ENCODE measurements at places on chromosomes 5 and 9.

DNA sequence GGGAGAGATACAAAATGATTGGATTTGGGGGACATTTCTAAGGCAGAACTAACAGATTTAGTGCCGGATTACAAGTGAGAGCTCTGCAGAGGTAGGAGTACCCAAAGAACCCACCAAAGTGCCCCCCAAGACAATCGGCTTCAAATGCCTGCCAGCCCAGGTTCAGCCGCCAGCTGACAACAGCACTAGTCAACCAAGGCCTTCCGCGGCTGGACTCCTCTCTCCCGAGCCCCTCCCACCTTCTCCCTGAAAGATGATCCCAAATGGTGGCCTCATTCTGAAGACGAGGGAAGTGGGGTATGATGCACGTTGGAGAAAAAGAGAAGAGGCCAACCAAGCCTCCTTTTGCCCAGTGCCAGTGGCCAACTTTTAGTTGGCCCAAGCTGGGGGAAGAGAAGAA is 210.4 kb upstream of the SLC30A5 start:
- DNase-seq, result no peak

GRCh38 chr5:56565644-56566043 is 249.7 kb upstream of the MAP3K1 start:
- no peak for DNase-seq

DNA sequence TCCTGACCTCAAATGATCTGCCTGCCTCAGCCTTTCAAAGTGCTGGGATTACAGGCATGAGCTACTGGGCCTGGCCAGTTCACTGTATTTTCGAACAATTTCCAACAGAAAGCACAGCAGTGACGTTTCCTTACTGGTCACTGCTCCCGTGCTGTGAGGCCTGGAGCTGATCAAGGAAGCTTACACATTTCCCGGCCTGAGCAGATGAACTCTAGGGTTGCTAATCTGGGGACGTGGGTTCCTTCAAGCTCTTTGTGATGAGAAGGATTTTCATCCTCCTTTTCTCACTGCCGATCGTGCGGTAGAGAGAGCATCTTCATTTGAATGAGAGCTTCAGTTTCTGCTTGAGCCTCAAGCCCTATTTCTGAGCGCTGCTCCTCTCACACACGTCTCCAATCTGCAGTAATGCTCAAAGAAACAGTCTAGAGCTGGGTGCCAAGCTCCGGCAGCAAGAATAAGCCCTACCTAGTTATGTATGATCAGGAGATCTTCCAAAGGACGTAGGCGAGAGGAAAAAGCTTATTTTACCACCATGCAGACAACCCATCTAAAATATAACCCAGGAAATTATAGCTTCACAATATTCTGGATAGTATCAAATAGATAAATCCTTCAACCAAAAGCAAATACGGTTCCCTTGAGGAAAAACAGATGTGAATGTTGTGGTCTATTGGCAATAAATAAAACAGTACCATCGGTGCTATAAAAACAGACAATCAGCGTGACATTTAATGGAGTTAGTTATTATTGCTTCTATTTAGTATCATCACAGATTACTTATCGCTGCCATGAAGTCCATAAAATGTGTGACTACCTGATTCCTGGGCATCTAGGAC is 7.3 kb upstream of the SPATA24 start:
- DNase-seq, result no peak

GRCh38 chr5:6713274-6714225 is at the start of gene TENT4A:
TSS of gene TENT4A (plus strand) at chr5:6713432. CDS start at chr5:6713984, 552 bp downstream.
- no peak for DNase-seq

DNA sequence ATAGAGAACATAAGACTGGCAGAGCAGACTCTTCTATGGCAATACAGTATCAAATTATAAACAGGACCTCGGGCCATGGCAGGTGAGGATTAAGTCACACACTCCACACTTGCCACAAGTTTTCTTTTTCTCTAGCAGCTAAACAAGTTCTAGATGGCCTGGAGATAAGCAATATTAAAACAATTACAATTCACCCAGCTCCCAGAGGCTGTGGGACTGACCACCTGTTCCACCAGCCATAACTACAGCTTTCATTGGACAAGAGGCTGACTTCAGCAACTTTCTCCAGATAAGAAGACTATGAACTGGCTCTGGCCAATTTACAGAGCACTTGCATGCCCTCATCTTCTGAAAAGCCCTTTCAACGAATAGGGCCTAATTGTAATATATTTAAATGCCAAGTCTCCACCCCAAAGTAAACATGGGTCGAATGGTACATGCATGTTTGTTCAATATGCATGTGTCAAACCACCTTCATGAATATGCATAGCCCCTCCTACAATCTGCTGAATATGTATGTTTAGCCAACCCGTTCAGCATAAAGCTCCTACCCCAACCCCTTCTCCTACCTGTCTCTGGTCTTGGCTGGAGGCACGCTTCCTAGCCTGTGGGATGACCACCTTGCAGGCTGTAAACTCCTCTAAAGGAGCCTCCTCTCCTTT is 6.1 kb upstream of the CFAP157 start:
- no peak for DNase-seq

DNA sequence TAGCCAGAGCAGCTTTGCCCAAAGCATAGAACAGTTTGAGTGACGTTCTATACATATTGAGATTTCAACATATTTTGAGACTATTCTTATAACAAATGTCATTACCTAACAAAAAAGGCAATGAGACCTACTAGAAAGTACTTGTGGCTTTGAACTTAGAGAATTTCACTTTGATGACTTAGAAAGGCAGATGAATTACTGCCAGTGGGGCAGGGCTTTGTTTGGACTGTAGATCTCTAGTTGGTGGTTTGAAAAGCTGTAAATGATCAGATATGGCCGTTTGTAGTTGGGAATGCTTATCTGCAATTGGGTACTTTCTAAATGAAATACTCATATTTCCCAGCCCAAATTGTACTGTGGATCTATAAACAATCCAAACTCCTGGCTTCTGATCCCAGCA is 28.1 kb downstream of the SOX30 start:
- DNase-seq, result no peak

DNA sequence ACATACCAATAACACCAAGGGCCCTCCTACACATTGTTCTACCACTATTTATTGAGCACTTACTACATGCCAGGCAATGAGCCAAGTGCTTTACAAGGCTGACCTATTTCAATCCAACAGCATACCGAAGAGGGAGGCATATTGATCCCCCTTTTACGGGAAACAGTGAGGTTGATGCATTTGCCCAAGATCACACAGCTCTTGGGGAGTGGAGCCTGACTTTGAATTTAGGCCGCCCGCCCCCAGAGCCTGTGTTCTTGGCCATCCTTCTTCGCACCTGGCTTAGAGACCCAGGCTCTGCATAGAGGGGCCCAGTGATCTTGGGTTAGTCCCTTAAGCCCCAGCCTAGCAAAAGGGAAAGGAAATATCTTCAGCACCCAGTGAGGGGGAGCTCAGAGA is 158.1 kb upstream of the IER5L start:
- no peak for DNase-seq

DNA sequence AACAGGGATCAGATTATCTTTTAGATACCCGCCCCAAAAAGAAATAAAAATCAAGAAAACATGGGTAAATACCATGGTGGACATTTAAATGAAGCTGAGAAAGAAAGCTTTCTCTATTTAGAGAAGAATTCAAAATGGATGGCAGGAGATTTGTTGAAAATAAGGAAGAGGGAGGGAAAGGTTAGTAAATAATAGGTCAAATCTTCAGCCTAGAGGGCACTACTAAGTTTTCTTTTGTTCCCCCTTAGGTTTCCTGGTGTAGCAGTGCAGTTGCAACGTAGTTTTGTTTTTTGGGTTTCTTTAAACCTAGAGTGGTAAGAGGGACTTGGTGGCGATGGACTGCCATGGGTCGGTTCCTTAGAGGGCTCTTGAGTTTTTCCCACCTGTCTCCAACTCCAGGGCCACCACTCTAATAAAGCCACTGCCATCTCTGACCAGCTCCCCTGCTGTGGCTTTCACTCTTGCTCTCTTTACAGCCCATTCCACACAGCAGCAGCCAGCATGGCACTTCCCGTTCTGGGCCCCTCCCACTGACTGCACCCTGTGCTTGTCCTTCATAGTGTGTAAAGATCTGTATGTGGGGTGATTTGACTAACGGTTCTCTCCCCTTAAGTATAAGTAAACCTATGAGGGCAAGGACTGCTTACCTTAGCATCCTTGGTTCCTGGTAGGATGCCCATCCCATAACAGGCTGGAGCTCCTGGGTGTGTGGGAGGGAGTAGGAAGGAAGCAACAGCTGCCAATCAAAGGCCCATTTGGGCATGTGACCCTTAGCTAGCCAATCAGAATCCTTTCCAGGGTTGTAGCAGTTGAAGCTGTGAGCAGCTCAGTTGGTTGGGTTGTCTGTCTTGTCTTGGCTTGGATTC is 118.3 kb downstream of the SLC1A3 start:
- DNase-seq, result no peak

DNA sequence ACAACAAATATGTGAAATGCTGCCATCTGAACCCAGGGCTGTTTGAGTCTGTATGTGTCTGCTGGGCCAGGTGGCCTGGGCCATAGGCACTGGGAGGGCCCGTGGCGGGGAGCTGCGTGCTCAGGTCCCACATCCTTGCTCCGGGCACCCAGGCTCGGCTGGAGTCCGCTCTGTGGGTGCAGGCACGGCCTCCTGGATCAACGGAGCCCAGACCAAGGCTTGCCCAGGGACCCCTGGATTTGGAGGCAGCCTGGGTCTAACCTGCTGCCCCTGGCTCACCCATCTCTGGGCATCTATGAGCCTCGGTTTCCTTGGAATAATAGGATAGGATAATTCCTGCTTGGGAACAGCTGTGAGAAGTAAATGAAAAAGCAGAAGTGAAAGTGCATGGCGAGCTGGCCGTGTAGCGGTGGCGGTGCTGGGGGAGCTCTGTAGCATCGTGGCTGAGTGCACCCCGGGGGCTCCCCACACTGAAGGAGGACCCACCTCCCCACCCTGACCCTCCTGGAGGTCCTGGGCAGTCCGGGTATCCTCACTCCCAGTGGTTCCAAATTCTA is 1.2 kb downstream of the CDHR2 start:
- no peak for DNase-seq

DNA sequence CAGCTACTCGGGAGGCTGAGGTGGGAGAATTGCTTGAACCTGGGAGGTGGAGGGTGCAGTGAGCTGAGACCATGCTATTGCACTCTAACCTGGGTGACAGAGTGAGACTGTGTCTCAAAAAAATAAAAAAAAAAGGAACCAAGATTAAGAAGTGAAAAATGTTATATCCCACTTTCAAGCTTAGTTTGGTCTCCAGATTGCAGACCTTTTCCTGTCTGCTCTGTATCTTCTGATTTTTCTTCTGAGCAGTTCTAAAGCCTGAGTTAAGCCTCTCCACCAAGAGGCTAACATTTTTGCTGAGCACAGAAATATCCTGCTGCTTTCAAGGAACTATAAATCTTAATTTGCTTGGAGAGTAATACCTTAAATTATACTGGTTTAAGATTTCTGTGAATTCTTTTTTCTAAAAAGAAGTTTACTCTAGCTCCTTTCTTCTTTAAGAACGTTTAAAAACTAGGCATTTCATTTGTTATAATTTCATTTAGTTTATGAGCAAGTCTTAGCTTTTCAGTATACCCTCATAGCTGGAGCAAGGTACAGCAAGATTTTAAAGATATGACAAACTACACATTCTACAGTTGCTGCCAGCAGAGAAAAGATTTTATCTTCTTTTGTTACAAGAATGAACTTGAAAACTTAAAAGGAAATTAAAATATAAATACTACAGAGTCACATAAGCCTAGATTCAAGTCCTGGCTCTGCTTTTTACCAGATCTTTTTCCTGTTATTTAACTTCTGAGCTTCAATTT is 55.0 kb downstream of the GARNL3 start:
- DNase-seq, result no peak

- DNase-seq, result no peak
Measured at GRCh38 chr5:8842971-8843551, 702.8 kb downstream of the SEMA5A start.

DNA sequence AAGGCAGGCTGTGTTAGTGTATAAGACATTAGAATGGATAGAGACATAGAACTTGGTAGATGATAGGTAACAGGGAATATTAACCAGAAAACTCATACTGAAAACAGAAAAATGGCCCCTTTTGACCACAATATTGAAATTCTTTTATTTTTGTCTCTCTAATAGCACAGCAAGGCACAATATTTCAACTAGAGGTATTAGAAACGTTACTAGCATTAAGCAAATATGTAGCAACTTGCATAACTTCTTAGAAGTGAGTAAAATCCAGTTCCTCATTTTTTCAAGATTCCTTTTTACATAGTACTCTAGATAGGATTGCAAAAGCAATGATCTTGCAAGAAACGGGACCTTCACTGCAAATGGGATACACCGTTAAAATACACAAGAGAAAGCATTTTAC is 102.7 kb upstream of the VCAN start:
- no peak for DNase-seq

DNA sequence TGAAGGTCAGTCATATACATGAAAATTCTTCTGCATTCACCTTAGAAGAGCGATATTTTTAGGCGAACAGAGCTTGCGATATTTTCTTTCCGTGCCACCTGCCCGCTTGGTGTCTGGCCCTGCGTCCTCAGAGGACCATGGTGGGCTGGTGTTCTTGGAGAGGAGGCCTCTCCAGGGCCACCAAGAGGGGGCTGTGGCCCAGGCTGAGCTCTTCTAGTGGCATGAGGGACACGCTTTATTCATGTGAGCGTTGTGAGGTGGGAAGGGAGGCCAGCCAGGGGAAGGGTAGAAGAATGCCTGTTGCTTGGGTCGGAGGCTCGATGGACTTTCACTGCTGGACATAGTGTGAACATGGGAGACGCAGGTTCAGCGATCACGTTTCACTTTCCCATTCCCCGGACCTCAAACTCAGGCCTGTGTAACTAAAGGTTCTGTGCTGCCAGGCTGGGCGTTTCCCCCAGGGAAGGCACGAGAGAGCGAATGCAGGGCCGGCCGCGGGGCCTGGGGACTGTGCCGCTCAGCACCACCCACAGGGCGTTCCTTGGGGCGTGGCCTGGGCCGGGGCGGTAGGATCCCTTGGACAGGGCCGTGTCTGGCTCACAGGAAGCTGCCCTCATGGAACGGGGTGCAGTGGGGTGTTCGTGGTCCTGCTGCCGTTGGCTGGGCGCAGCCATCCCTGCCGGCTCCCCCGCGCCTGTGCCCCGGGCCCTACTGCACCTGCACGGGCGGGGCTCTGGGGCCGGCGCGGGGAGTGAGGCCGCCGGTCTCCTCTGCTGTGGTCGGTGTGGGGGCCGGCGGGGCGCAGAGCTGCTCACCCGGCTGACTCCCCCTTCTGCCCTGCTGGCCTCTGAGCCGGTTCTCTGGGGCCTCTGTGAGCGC is 40.7 kb upstream of the CLPTM1L start:
- no peak for DNase-seq

DNA sequence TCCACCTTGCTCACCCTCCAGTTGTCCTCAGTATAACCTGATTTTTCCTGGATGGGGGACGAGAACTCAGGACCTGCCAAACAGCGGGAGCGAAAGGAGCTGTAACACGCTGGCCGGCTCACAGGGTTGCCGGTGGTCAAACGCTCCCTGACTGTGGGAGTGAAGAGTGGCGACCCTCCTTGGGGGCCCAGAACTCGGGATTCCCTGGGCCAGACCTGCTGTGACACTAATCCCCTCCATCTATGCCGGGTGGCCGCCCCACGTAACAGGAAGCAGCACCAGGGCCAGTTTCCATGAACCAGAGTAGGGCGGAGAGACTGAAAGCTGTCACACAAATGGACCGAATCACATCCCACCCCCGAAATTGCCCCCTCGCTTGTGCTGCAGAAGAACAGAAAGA is 1809.2 kb upstream of the ACO1 start:
- no peak for DNase-seq

All from retinal pigment epithelial cell (primary cell).